Stimulated activated CD8-positive, alpha-beta memory T cell treated with anti-CD3 and anti-CD28 coated beads, Interleukin-15, amount 100 ng/mL, for 48 hours (primary cell): ENCODE measurements at places on chromosomes 13 and 19.

DNA sequence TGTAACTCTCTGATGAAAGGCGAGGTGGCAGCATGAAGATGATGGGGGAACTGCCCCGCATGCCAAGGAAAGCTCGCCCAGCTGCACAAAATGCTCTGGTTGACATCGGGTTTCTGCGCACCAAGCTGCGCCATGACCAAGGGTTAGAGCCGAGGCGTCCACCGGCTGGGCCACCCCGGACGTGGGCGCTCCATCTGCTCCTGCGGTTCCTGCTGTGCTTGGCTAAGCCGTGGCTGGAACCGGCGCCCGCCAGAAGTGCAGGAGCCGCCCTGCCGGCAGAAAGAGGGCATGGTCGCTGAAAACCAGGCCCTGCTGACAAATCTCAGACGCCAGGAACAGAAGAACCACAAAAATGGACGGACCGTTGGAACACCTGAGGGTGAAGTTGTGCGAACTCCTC lies 57.9 kb downstream of the ZNF100 start:
- no peak for DNase-seq

DNA sequence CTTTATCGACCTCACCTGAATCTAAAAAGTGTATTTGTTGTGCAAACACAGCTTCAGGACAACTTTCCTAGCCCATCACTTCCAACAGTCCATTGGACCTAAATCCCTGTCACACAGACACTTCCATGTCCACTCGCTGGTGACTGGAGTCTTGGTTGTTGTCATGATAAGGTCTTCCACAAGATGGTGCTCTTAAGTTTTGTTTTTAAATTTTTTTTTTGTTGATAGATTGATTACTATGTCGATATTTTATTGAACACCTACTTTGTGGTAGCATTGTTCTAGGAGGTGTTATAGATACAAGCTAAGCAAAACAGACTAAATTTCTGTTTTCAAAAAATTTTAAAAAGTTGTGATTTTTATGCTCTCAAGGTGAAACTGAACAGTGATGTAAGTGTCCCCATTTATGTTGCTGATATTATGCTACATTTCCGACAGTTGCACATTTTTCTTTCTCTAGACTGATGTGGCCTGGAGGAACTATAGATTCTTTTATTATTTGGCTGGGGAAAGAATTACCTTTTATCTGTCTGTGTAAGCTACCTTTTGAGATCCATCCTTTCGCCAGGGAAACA lies 8.1 kb upstream of the ERICH6B start:
- no peak for DNase-seq

DNA sequence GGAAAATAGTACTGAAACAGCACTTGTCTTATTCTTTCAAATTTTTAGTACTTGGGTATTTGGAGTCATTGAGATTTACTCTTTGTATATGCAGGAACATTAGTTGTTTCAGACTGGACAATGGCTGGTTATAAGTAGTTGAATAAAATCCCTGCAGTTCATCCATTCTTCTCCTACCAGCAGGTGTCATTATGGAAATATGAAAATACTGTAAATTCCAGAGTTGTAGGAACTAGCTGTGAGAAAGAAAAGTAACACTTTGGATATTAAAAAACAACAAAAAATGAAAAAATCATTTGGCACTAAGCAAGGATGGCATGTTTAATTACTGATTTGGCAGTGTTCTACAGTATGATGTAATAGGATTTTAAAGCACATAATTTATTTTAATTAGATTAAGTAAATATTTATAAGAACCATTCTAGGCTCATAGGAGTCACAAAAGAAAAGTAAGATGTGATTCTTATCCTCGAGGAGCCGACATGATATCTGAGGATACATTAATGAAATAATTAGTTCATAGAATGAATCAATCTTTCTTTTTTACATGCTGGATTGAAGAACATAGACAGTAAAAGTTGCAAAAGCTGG lies 155.3 kb downstream of the KCNRG start:
- no peak for DNase-seq

- DNase-seq, result no peak
Measured at GRCh38 chr13:91609353-91609752, 210.9 kb downstream of the GPC5 start.

DNA sequence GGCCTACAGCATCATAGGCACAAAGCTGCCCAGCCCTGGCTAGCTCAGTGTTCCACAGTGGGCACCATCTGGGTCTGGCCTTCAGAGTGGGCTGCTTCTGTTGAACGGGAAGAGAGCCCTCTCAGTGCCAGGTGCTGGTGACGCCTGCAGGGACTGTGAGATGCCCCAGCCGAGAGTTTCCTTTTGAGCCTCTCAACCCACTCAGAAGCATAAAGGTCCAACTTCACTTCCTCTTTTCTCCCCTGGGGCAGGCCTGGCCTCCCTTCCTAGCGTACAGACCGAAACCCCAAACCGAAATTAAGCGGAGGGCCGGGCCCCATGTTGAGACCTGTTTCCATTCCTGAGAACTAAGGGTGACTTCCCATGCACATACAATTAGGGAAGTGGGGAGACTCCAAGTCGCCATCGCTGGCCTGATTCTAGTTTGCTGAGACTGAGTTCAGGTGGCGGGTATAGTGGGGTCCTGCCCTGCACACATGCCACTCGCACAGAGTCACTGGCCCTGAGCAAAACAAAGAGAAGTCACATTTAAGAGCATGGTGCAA lies 6.9 kb downstream of the RAB8A start:
- DNase-seq, result peak; percentile 60

DNA sequence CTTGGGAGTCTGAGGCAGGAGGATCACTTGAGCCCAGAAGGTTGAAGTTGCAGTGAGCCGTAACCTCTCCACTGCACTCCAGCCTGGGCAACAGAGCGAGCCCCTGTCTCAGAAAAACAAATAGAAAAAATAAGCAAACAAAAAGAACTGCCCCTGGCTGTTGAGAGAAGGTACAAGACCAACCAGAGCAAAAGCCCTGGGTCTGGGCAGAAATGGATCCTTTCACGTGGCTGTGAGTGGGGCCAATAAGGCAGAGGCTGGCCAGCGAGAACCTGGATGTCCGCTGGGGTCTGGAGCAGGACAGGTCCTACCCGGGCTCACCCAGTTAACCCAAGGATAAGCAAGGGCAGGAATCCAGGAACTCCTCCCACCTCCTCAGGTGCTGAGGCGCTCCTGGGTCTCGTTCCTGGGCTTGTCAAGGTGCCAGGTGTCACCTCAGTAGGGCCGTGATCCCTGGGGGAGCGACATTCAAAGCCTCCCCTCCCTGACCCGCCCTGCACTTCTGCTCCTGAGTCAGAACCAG lies 4.7 kb upstream of the SLC5A5 start:
- no peak for DNase-seq

DNA sequence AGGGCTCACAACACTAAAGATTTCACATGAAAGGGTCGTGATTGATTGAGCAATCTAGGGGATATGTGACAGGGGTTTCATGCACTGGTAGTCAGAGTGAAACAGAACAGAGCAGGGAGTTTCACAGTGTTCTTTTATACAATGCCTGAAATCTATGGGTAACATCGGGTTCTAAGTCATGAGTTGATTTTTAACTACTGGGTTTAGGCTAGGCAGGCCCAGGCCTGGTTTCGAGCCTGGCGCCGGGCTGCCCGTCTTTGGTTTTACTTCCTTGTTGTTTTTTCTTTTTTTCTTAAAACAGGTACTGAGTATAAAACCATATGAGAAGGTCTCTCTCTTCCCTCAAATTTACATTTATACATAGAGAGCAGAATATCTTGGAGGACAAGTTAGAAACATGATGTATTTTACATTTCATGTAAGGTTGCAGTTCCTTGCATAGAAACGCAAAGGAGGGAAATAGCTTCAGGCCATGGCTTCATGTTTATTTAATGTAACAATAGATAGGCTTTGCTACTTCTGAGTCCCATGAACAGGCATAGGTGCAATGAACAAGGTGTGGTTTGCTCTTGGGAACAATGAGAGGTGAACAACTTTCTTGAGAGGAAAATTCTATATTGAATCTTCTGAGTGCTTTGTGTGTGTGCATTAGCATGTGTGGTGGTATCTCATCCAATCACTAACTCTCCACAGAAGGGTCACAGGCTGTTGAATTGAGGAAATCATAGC lies 128.9 kb upstream of the RXFP2 start:
- DNase-seq, result no peak

DNA sequence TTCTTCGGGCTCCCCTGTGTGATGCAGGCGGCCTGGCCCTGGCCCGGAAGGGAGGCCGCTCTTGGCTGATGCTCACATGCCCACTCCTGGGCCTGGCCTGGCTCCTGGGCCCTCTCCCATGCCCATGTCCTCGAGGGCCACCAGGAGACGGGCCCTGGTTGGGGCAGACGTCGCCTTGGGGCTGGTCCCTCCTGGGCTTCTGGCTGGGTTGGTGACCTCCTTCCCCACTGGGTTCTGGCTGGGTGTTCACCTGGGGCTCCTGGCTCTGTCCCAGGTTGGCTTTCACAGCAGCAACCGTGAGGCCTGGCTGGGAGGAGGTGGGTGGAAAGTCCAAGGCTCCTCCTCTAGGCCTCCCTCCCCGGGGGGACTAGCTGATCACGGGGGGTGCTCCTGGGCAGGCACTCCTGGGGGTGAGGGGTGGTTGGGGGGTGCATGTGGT lies 15.5 kb upstream of the SLC7A10 start:
- no peak for DNase-seq

- no peak for DNase-seq
Measured at GRCh38 chr13:103556681-103557080, 490.5 kb upstream of the SLC10A2 start.

GRCh38 chr13:66586489-66586888 lies 643.6 kb downstream of the PCDH9 start:
- DNase-seq, result no peak

DNA sequence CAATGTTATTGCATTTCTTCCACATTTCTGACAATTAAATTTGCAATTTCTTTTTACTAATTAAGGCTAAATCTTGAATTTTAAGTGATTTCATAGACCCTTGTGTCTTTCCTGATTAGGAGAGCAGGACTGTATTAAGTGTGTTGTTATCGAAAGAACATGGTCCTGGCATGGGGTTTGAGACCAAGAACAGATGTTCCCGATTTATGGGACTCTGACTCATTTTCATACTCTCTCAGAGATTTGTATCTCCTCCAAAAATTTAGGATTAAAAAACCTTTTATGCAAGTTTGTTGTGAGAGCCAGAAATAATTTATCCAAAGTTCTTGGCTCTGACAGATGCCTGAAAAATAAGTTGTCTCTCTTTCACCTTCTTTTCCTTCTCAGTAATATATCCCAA lies 589.3 kb upstream of the ARGLU1 start:
- no peak for DNase-seq

DNA sequence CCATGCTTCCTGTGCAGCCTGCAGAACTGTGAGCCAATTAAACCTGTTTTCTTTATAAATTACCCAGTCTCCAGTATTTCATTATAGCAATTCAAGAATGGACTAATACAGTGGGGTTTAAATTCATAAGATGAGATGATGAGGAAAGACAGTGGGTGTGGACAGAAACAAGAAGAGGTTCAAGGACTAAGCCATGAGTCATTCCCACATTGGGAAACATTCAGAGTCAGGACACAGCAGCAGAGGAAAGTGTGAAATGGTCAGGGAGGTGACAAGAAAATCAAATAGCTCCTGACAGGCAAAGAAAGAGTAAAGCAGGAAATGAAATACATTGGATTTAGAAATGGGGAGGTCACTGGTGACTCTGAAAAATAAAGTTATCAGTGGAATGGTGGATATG lies 9.1 kb downstream of the ZNF841 start:
- no peak for DNase-seq

GRCh38 chr19:46206176-46206575 lies 23.4 kb upstream of the IGFL1 start:
- DNase-seq, result no peak

DNA sequence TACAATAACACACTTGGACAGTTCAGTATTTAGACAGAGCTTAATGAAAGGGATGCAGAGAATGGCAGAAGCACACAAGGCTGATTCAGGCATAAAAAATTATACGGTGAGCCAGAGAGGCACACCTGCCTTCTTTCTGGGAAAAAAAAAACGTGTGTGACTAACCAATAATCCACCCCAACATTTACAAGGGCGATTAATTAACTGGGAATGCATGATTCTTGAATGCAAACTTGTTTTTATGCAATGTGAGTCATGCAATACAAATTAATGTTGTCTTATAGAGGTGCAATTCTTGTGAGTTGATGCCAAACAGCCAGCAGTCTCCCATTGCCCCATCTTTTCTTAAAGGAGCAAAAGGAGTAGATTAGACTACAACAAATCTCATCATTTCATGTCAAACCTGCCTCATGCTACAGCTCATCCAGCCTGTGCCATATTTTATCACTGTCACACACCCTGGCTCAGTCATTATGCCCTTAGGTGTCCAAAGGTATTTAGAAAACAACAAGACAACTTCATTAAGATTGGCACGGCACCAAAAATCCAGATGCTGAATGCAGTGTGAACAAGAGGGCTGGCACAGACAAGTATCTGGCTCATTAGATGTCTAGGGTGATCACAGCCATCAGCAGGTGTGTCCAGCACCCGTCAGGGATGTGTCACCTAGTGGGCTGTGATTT lies 721.1 kb downstream of the EFNB2 start:
- no peak for DNase-seq

DNA sequence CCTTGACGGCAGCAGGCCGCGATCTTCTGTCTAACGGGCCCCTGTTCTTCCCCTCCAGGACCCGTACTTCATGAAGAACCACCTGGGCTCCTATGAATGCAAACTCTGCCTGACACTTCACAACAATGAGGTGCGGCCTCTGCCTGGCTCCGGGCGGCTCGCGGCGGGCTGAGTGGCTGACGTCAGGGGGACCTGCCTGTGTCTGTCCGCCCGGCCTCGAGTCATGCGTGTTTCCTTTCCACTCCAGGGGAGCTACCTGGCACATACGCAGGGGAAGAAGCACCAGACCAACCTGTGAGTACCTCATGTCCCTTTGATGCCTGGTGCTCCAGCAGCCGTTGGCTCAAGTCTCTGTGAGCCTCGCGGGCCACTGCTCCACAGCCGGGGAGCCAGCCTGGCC lies 4.6 kb upstream of the AMH start:
- no peak for DNase-seq

DNA sequence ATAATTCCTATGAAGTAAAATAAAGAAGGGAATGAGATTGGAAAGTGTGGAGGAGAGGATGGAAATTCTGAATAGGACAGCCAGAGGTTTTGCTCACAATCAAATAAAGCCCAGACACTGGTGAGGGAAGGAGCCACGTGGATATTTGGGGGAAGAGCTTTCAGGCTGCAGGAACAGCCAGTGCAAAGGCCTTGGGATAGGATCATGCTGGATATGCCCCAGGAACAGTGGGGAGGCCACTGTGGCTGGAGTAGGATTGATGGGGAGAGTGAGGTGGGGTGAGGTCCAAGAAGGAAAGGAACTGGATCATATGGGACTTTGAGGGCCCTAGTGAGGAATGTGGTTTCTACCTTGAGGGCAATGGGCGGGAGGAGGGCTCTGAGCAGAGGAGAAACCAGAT lies 4.1 kb upstream of the FXYD5 start:
- no peak for DNase-seq
